Activated CD8-positive, alpha-beta memory T cell treated with anti-CD3 and anti-CD28 coated beads for 1 hour (primary cell): ENCODE measurements at places on chromosomes 7 and 10.

DNA sequence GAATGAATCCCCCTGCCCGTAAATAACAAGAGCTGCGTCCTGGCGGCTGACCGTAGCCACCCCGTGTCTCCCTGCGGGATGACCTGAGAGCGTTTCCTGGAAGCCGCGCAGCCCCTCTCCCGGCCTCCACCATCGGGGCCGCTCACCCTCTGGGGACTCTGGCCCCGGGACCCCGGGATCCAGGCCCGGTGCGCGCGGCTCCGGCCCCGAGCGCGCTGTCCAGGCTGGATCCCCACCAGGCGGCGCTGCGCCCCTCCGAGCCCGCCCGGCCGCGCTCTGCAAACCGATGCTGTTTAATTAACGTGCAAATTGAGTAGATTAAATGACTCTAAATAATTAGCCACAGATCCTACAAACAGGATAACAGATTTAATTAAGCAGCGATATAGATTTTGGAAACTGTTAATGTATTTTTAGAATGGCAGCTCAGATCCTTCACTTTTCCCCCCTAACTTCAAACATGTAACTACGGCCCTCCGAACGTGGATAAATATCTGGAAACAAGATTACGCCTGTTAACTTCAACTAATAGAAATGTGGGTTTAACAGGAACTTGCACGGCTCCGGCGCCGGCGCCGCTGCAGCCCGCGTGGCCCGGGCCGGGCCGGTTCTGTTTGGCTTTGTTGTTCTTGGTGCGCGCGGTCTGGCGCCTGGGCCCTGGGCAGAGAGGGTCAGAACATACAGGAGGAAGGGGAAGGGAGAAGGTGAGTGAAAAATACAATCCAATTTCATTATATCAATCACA, 7.1 kb upstream of the UNCX start:
- DNase-seq, result no peak

DNA sequence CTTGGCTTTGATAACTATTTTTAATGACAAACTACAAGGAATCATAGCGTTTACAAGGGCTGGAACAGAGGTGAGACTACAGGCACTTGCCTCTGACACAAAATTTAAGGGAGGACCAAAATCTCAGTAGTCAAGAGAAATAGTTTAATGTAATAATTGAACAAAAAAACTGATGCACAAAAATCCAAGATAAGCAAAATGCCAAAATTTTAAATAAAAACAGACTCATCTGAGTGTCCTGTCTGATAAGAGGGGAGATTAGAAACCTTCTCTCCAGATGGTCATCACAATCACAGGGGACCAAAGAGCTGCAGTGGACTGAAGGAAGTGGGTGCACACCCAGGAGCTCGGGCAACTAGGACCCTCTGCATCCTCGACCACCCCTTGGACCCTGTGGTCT, 70.5 kb downstream of the PARD3 start:
- DNase-seq, result no peak

DNA sequence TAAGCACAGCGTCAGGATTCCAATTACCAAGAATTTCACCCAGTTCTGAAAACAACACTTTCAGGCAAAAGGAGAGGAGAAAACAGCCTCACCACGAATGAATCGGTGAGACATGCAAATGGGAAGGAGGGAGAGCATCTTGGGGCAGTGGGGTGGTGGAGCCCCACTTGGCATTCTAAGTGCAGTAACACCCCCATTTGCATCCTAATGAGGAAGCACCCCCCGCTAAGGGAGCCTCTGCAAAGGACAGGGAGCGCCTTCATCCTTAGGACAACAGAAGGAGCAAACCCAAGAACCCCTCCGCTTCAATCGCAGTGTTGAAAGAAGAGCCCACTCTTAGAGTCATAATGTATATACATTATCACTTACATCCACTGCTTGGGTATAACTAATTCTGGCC, 46.8 kb downstream of the NRAP start:
- DNase-seq, result no peak

- no peak for DNase-seq
Observed at GRCh38 chr7:78125884-78126283, 327.3 kb downstream of the PHTF2 start.

DNA sequence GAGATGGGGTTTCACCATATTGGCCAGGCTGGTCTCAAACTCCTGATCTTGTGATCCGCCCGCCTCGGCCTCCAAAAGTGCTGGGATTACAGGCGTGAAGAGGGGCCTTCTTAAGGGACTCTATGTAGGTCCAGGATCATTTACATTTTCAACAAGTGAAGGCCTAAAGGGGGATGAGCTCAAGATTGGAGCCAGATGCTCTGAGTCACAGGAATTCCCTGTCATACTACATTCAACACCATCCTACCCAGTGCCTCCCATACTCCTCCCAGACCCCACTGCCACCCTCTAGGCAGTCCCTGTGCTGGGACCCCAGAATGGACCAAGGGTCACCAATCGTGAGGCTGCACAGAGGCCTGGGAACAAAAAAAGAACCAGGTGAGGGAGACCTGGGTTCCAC, 29.9 kb downstream of the CYTH3 start:
- DNase-seq, result no peak

DNA sequence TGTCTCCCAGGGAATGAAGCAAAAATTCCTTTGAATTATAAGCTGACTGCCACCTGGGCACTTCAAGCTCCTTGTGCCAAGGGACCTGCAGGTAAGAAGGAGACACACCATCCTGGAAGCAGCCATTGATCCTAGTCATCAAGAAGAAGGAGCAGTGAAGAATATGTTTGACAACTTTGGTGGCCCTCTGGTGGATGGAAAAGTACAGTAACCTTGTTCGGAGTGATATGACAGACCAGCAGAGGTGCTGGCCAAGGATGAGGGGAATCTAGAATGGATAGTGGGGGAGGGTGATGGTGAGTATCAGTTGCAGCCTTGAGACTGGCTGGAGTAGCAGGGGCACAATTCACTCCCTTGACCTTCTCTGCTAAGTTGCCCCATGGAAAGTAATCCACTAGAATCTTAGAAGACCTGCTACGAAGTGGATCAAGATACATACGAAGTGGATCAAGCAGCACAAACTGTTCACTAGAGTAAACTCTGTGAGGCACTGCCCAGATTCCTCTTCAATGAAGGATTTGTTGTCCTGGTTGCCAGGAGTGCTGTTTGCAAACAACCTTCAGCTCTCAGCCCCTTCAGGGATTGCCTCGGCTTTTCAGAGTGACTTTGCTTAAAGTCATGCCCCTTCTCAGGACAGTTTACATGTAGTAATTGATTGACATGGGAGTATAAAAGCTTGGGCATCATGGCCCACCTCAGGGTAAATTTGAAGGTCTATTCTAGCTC, 44.8 kb upstream of the ORC5 start:
- DNase-seq, result no peak

GRCh38 chr7:123198668-123199652, 809 bp downstream of the SLC13A1 start:
- DNase-seq, result no peak

GRCh38 chr10:78960316-78960800, 108.4 kb upstream of the ZMIZ1 start:
- DNase-seq, result no peak

DNA sequence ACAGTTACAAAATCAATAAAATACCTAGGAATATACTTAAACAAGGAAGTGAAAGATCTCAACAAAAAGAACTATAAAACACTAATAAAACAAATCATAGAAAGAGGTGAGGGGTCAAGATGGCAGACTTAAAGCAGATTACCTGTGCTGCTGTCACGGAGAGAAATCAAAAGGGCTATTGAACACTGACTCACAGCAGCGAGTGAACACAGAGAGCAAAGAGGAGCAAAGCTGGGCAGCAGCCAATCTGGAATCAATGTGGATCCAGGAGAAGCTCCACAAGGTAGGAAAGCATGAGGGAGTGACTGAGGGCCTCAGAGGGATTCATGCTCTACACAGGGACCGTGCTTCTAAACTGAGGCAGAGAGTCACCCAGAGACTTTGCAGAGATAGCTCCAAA, 562.0 kb upstream of the SEMA3D start:
- no peak for DNase-seq

- no peak for DNase-seq
Observed at GRCh38 chr10:4514445-4515108, 311.4 kb upstream of the AKR1E2 start.

GRCh38 chr10:21500578-21500910, 24.9 kb downstream of the SKIDA1 start:
- no peak for DNase-seq

DNA sequence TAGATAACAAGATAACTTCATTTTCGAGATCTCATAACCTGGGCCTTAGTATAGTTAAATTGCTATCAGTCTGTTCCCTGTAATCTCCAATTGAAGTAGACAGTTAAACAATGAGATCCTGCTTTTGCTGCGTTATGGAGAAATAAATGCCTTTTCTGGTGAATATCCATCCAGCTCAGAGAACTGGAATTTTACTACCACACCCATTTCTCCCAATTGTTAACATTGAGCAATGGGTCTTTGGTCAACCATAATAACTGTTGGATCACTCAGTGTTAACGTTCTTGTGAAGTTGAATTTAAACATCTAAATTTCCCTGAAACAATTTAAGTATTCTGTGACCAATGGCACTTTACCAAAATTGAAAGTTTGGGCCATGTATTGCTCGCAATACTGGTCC, 3.0 kb downstream of the CALU start:
- no peak for DNase-seq

DNA sequence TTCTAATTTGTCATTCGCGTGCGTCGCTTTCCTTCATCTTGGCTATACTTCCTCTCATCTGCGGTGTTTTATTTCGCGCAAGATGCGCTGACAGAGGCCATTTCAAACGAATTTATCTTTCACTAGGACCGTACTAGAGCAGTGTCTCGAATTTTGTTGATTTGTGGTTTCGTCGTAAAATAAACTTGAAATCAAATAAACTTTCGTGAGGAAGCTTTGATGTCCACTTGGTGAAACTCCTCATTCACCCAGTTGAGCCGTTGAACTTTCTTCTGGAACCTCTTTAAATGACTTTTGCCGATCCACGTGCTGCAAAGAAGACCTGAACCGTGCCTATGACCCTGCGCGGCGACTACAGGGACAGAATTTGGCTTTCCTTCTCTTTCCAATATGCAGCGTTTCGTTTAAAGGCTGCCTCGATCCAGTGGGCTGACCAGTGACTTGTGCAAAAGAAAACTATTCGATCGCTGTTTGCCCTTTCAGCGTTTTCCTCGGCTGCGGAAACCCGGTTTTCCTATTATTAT, 163.9 kb upstream of the PPP1R3A start:
- DNase-seq, result no peak

GRCh38 chr7:106375499-106375898, 90.7 kb upstream of the NAMPT start:
- DNase-seq, result no peak

GRCh38 chr7:91557789-91558404, 293.7 kb downstream of the FZD1 start:
- DNase-seq, result no peak

DNA sequence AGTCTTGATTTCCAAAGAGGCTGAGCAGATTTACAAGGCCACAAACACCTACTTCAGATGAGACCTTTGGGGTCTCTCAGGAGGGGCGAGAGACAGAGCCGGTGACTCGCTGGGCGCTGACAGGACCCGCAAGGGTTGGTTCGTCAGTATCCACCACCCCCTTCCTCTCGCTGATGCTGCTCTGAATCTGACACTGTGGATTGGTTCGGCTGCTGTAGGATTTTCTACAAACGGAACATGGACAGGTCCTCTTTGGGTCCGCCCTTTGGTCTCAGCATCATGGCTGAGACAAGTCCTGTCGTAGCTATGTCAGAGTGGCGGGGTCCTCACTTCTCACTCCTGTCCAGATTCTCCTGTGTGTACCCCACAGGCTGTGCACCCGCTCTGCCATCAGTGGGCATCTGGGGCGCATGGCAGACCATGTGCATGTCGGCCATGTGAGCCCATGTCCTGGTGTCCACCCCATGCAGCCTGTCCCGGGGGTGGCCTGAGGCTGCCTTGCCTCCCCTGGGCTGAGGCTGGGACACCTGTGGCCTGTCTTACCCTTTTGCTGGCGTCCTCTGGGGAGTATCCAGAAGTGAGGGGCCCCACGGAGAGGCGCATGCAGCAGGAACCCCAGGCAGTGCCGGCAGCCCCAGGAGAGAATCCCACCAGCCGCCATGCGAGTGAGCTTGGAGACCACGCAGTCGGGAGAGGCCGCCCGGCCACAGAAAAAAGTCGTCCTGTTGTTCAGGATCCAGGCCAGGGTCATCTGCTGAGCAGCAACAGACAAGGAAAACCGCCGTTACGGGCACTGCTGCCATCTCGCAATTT, 21.6 kb upstream of the FAM20C start:
- no peak for DNase-seq

GRCh38 chr10:90985321-90985933, 64.5 kb upstream of the ANKRD1 start:
- DNase-seq, result no peak

GRCh38 chr7:110205899-110206298, 885.0 kb upstream of the LRRN3 start:
- DNase-seq, result no peak

DNA sequence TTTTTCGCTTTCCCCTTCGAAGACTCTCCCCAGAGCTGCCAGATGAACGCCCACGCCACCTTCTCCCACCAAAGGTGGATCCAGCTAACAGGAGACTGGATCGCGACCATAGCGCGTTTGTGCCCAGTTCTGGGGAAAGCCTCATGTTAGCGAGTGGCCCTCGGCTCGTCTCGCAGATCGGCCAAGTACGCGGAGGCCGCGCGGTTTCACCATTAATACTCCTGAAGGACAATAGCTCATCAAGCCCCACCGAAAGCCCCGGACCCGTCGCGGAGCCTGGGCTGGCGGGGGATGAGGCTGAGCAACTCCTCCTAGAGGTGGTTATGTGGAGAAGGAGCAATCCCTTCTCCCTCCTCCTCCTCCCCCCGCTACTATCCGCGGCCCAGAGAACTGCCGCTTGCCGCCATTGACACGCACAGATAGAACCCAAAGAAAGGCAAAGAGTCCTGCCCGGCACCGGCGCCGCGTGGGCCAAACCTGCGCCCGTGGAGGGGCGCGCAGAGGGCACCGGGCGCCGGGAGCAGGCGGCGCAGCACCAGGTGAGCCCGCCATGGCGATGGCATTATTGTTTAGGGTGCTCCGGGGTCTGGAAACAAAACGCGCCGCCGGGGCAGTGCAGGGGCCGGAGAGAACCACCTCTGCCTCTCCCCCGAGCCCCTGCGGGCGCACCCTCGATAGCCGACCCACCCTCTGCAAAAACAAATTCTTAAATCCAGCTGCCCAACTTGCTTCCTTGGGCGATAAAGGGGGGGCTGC, at the start of gene MACROH2A2:
MACROH2A2 (plus strand) TSS at position 385 of the 756 bp plus-strand sequence. CDS start 22,813 bp downstream, outside the sequence.
- DNase-seq, result no peak

GRCh38 chr7:8699875-8700624, 266.6 kb downstream of the NXPH1 start:
- no peak for DNase-seq

GRCh38 chr7:36809510-36809909, 85.2 kb upstream of the AOAH start:
- DNase-seq, result no peak

DNA sequence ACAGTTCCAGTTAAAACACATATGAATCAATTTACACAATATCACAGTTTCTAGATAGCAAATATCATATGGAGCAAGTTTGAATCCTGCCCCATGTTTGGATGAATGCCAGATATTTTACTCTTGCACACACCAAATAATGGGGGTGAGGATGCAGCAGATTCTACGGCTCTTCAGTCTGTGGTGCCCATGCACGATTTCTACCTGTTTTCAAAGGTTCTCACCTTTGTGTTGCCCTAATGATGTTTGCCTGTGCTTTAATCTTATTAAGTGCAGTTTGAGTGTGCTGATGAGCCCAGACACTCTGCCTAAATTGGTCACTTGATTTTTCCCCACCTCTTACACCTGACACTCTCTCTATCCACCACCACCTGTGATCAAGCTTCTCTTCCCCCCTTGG, 119.6 kb downstream of the NPY start:
- DNase-seq, result no peak
